ENCODE measurements at places on chromosomes 6 and 20.

GRCh38 chr20:23046431-23046830, 3.0 kb downstream of the THBD start:
- DNase-seq, result no peak

DNA sequence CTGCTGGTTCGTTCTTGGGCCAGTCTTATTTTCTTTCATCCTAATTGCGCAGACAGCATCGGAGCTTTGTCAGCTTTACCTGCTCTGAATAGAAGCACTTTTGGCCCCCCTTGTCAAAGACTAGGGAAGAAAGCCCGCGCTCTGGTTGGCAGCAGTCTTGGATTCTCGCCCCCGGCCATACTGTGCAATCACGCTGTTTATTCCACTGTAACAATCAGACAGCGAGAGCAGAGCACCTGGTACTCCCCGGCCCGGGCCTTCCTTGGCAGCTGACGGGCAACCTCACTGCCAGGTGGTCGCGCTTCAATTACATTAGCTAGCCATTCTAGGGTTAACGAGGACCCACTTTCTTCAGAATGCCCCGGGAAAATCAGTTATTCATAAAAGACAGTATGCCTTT, 72.6 kb downstream of the INSM1 start:
- DNase-seq, result no peak

DNA sequence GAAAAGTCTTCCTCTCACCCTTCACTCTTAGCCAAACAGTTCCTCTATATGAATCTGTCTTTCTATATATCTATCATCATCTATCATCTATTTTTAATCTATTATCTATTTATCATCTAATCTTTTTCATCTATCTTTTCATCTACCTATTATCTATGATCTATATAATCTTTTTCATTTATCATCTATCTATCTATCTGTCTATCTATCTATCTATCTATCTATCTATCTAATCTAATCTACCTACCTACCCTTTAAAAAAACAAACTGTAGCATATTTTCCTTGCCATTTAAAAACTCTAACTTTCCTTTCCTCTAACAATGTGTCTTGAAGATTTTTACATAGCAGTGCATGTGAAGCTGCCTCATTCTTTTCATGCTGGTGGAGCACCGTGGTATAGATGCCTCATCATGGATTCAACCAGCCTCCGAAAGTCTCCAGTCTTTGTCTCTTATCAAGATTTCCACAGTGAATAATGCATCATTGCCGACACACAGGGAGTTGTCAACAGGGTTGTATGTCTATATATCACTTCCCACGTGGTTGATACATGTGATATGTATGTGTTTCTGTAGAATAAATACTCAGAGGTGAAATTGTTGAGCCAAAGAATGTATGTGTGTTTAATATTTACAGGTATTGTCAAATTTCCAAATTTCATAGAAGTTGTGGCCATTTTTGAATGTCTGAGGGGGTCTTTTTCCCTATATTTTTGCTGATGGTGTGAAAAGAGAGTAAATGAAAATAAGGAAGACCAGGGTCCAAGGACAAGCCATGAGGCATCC, 51.3 kb downstream of the VEGFA start:
- no peak for DNase-seq

GRCh38 chr6:25511376-25511775, 140.6 kb upstream of the SCGN start:
- DNase-seq, result no peak

GRCh38 chr20:34193051-34193450, 48.2 kb upstream of the ASIP start:
- no peak for DNase-seq

- no peak for DNase-seq
Observed at GRCh38 chr6:151729829-151730495, 77.5 kb upstream of the ESR1 start.

DNA sequence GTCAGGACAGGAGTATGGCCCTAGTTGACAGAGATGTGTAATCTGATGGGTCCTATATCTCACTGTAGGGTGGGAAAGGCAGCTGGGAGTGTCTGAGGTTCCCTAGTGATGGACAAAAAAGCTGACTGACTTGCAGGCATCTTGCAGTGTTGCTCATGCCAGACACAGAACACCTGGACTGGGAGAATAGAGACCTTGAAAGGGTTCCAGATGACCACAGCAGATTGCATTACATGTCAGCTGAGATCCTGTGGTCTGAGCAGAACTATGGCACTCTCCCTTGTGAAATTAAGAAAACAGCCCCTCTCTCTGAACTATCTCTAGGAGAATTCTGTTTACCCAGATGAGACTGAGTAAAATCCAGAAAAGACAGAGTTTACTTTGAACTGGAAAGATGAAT, 212.6 kb upstream of the MAN1A1 start:
- DNase-seq, result no peak

DNA sequence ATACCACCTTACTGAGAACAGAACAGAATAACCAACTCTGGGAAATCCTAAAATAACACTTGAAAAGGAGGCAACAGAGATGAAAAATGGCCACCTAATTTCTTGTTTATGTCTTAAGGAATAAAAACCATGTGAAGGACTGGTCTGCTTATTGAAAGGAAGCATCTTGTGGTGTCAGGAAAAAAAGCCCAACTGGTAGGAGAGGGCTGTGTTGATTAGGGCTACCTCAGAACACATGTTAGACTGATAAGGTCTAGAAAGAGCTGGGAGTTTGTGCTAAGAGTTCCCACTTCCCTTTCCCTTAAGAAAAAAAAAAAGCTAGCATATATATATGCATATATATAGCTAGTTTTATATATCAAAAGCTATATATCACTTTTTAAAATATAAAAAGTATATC, 425.3 kb upstream of the BTBD3 start:
- no peak for DNase-seq

DNA sequence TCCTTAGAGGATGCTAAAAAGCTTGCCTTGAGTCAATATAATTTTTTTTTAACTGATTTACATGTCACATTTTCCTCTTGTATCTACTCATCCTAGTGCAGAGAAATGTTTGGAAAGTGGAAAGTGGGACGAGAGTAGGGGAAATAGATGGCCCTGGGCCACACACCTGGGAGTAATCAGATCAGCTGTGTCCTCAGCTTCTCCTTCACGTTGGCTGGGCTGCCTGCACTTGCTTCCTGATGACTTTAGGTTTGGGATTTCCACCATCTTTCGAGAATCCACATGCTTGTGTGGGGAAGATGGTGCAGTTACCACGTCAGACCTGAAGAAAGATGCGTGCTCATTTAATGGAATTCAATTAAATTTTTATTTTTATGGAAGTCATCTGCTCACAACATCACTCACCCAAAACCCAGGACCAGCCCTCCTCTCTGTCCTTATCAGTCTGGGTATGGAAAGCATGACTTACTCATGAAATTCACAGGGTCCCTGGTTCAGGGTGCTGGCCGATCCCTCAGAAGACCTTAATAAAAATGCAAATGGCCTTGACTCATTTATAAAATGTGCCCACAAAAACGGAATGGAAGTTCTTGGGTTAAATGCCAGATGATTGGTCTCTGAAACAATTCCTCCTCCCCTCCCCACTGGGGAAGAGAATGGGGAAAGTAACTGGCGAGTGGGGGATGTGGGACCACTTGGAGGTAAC, 74.5 kb upstream of the TIAM2 start:
- DNase-seq, result no peak

GRCh38 chr20:23340524-23340923, 10.1 kb upstream of the NXT1 start:
- DNase-seq, result no peak

DNA sequence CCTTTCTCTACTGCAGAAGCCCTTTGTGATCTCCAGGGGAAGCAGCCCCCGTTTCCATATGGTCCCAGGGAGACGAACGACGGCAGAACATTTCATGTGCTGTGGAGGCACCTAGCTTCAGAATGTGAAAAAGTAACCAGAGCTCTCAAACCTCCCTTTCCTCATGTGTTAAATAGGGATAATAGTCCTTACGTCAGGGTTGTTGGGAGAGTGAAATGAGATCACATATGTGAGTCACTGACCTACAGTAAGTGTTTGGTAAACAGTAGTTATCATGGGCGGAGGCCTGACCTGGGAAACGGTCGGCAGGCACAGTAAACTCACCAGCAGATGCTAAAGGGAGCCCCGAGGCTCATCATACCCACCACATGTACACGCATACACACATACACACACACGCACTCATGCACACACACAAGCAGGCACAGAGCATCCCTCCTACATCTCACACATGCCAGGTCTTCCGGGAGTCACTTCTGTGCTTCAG, 89.7 kb downstream of the LY86 start:
- DNase-seq, result no peak

DNA sequence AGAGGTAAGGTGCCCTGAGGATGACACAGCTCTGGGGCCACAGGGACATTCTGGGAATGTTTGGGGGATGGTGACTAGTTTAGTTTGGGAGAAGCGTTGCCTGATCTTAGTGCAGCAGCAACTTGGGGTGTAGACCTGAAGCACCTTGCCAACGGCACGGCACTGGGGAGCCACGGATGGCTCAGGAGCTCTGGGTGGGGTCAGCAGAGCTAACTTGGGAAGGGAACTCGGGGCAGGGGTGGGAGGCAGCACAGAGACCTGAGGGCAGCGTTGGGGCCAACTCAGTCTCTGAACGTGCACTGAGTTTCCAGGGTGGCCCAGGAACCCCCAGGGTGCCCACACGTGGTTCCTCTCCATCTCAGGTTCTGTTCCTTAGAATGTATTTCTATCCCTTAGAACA, 14.9 kb downstream of the THBS2 start:
- no peak for DNase-seq

DNA sequence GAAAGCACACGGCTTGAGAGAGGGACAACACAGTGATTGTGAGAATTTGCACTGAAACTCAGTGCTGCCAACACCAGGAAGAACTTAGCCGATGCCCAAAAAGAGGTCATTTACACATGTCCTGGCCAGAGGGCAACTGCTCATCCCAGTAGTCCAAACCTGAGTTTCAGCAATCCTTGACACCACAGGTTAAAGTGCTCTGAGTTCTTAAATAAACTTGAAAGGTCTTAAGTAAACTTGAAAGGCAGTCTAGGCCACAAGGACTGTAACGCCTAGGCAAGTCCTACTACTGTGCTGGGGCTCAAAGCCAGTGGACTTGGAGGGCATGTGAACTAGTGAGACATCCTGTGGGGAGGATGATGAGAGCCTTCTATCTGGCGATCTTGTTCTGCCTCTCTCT, 14.1 kb downstream of the SNX14 start:
- no peak for DNase-seq

GRCh38 chr6:44093066-44093465, 34.2 kb downstream of the MRPL14 start:
- DNase-seq, result no peak

DNA sequence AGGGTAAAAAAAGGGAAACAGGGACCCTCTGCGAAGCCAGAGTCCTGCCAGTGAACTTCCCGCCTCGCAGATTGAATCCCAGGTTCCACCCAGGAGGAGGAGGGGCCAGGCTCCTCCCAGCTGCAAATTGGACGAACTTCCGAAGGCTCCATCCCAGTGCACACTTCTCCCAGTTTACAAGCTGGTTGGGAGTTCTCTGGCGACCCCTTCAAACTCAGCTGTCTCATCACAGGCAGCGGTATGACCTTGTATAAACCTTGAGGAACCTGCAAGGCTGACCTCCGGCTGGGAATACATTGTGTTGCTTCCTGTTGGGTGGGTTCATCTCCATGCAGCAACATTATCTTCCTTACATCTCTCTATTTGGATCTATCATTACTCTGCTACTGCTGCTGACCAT, 962.7 kb downstream of the GRIK2 start:
- no peak for DNase-seq

- DNase-seq, result no peak
Observed at GRCh38 chr20:56376331-56376730, 15.7 kb downstream of the AURKA start.

DNA sequence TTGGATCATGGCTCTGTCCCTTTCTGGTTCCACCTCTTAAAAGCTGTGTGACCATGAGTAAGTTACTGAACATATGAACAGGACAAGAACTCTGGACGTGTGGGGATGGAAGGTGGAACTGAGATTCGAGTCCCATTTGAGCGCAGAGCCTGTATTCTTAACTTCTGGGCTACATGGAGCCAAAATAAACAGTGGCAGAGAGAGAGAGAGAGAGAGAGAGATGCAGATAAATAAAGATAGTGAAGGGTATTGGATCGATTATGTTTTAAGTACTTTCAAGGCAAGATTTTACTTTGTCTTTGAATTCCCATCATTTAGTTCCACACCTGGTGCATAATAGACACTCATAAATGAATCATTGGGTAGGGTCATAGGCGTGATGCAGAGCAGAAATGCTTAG, 39.7 kb downstream of the SLC35D3 start:
- DNase-seq, result no peak

DNA sequence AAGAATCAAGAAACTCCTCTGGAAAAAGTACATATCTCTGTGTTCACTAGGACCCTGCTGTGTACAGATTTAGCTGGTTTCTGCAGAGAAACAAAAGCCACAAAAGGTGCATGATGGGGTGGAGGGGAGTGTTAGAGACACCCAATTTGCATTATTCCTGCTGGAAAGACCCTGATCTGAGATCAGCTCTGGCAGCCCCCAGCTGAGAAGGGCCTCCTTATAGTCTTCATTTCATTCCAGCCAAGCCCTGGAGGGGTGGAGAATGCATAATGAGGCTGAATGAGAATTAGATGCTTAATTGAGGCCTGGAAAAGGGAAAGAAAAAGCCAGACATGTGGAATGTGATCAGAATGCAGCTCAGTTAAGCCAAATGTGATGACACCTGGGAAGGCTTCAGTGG, 545.6 kb downstream of the KIF16B start:
- no peak for DNase-seq

DNA sequence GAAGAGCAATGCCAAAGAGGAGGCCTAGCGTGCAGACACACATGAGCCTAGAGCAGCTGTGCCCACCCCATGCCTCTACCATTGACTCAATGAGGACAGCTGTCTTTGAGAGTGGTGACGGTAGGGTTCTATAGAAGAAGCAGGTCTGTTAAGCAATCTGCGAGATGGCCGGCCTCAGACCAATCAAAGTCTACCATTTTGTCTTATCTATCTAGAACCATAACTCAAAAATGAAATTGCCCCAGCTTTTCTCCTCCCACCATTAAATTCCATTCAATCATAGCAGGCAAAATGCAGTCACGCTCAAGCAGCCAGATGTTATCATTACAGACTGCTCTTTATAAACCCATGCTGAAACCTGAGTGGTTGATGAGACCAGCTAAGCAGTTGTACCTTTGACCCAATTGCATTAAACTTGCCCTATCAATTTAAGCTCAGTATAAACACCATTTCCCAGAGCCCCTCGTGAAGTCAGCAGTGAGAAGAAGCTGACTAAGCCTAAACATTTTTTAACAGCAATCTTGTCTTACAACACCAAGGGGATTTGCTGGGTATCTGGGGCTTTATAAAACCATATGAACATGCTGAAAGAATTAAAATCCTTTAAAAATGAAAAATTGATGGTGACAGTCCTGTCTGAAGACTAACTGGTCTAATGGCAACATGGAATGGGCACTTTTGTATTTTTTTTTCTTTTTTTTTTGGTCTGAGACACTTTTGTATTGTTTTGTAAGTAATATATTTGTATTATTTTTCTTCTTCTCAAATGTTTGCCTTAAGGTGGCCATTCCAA, 57.5 kb downstream of the FOXC1 start:
- DNase-seq, result no peak

- no peak for DNase-seq
Observed at GRCh38 chr6:165922309-165922794, 245.3 kb downstream of the TBXT start.
